Bronchus fibroblast of lung (primary cell): ENCODE measurements at places on chromosomes 13 and 19. TPM values are rescaled to one million over a fixed set of nuclear protein-coding genes. Genes with fewer than 3 reads are reported as not detected.

Gene CDX2
- total RNA-seq = not detected in 2 replicates

Gene BRME1
- total RNA-seq = under 0.01 and 0.17 TPM in 2 replicates

Gene EDDM13
- total RNA-seq = not detected in 2 replicates

Gene RPS19
- 1,890 and 2,099 TPM in 2 replicates for total RNA-seq

Gene ATXN8OS
- total RNA-seq = not detected in 2 replicates

Gene PINLYP
- total RNA-seq = 6.2 and 7.3 TPM in 2 replicates

Gene NOP53
- total RNA-seq = 168 and 169 TPM in 2 replicates

Gene FLT3
- total RNA-seq = not detected in 2 replicates

Gene THSD8
- not detected in 2 replicates for total RNA-seq

Gene HPN
- not detected in 2 replicates for total RNA-seq

Gene FLT3LG
- 2.4 and 5.6 TPM in 2 replicates for total RNA-seq

Gene CYP4F8
- not detected in 2 replicates for total RNA-seq

Gene CGB1
- total RNA-seq = 2.9 TPM in 1 of 2 replicates, not detected in the other

Gene R3HDM4
- total RNA-seq = 35.1 and 38.0 TPM in 2 replicates

Gene ZNF530
- total RNA-seq = 5.8 and 9.1 TPM in 2 replicates

Gene SBNO2
- 31.4 and 35.2 TPM in 2 replicates for total RNA-seq

Gene CBY2
- total RNA-seq = not detected in 2 replicates

Gene MTUS2
- not detected in 2 replicates for total RNA-seq

Gene KIR2DL4
- total RNA-seq = not detected in 2 replicates

Gene HCN2
- 0.17 and 0.30 TPM in 2 replicates for total RNA-seq

Gene ZNF667
- 1.0 and 1.3 TPM in 2 replicates for total RNA-seq

Gene ELOF1
- 61.2 and 69.8 TPM in 2 replicates for total RNA-seq

Gene IZUMO2
- total RNA-seq = not detected in 2 replicates

Gene WDR87
- not detected in 2 replicates for total RNA-seq

Gene RFPL4AL1
- not detected in 2 replicates for total RNA-seq

Gene SACS
- 27.4 and 28.4 TPM in 2 replicates for total RNA-seq

Gene RNF225
- not detected in 2 replicates for total RNA-seq

Gene FFAR3
- not detected in 2 replicates for total RNA-seq

Gene HIF3A
- 9.1 and 10.7 TPM in 2 replicates for total RNA-seq

Gene MUC16
- total RNA-seq = not detected in 2 replicates

Gene DACT3
- total RNA-seq = 0.89 and 1.8 TPM in 2 replicates

Gene PLEKHF1
- 18.7 and 19.3 TPM in 2 replicates for total RNA-seq

Gene CHAMP1
- 28.7 and 36.8 TPM in 2 replicates for total RNA-seq

Gene TPRX1
- not detected in 2 replicates for total RNA-seq

Gene OPA3
- 5.8 and 6.7 TPM in 2 replicates for total RNA-seq

Gene SPATA13
- total RNA-seq = 6.2 and 7.6 TPM in 2 replicates

Gene SIGLEC8
- not detected in 2 replicates for total RNA-seq

Gene RNF113B
- not detected in 2 replicates for total RNA-seq
